ENCODE measurements at places on chromosomes 5 and 9. TPM values are rescaled to one million over a fixed set of nuclear protein-coding genes. Genes with fewer than 3 reads are reported as not detected.

DNA sequence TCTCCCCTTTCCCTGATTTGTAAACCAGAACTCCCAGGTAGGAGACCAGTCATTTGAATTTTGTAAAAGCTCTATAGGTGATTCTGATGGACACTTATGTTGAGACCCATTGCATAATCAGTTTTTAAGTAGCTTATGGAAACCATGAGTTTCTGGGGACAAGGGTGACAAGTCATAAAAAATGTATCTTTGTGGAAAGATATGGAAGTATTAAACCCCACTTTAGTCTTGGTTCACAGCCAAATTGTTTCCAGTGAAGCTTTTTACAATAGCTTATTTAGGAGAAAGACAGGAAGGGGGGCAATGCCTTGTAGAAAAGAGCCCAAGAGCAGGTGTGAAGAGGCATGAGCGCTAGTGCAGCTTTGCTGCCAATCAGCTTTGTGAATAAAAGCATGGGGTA lies 453 bp upstream of the CCL28 start:
- H3K4me3 ChIP-seq, result no peak overlapping the region
- H3K4me1 ChIP-seq, result no peaks in the 10 kb centered on the region
- H3K36me3 ChIP-seq, result no peaks in the 10 kb centered on the region
- H3K27me3 ChIP-seq, result no peaks in the 10 kb centered on the region

DNA sequence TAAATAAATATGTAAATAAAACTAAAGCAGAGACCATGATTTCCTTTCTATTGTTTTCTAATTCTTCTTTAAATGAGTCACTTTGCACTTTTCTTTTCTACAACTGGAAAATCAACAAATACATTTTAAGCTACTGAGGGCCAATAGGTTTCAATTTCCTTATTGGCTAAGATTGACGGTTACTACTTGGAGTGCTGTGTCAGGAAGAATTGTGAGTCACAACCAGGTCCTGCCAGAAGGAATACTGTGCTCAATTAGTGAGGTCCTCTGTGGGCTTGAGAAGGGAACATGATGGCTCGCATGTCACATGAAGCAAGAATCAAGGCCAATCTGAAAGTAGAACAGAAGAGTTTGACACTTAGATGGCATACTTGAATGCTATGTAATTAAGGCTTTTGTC lies 110.8 kb downstream of the HMHB1 start:
- no peaks in the 10 kb centered on the region for H3K27me3 ChIP-seq
- H3K4me3 ChIP-seq, result no peak overlapping the region
- no peak overlapping the region for H3K27ac ChIP-seq
- no peaks in the 10 kb centered on the region for H3K36me3 ChIP-seq
- no peaks in the 10 kb centered on the region for H3K4me1 ChIP-seq

- no peak for DNase-seq
- H3K27ac ChIP-seq, result no peak overlapping the region
- no peaks in the 10 kb centered on the region for H3K27me3 ChIP-seq
- no peak overlapping the region for H3K4me3 ChIP-seq
- peaks cover 35% of the 10 kb centered on the region for H3K36me3 ChIP-seq
Measured at GRCh38 chr9:100324594-100325200, 28.0 kb downstream of the TEX10 start.

GRCh38 chr9:8926461-8926860 lies 1126.9 kb upstream of the DMAC1 start:
- H3K4me1 ChIP-seq, result no peaks in the 10 kb centered on the region
- no peak for DNase-seq
- no peaks in the 10 kb centered on the region for H3K27me3 ChIP-seq
- no peak overlapping the region for H3K27ac ChIP-seq

- no peaks in the 10 kb centered on the region for H3K27me3 ChIP-seq
- no peak overlapping the region for H3K4me3 ChIP-seq
- no peak overlapping the region for H3K27ac ChIP-seq
- H3K36me3 ChIP-seq, result no peaks in the 10 kb centered on the region
Measured at GRCh38 chr9:23771746-23772384, 54.2 kb downstream of the ELAVL2 start.

- H3K27me3 ChIP-seq, result no peaks in the 10 kb centered on the region
- no peak for DNase-seq
- H3K4me3 ChIP-seq, result no peak overlapping the region
- H3K27ac ChIP-seq, result no peak overlapping the region
- H3K4me1 ChIP-seq, result no peaks in the 10 kb centered on the region
- no peaks in the 10 kb centered on the region for H3K36me3 ChIP-seq
Measured at GRCh38 chr9:72696511-72696910, 175.1 kb downstream of the TMC1 start.

DNA sequence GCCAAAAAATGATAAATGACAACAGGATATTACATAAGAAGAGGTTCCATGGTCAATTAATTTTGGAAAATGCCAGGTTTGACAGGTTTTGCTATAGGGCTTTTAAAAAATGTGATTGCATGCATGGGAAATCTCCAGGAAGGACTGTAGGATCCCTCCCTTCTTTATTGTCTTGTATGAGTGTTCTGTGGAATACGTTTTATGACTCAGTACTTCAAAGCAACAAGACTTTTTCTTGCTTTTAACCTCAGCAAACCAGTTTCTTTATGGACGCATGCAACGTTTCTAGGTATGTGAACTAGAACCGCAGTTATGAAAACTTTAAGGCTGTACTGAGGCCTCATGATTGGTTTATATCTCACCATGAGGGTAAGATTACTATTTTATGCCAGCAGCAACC lies 76.6 kb upstream of the NTRK2 start:
- no peaks in the 10 kb centered on the region for H3K36me3 ChIP-seq
- no peaks in the 10 kb centered on the region for H3K27me3 ChIP-seq
- no peak overlapping the region for H3K4me3 ChIP-seq
- DNase-seq, result no peak

- no peak overlapping the region for H3K27ac ChIP-seq
- no peak for DNase-seq
- no peak overlapping the region for H3K4me3 ChIP-seq
- peaks cover 17% of the 10 kb centered on the region for H3K36me3 ChIP-seq
Measured at GRCh38 chr5:16453609-16454008, 12.0 kb downstream of the ZNF622 start.

DNA sequence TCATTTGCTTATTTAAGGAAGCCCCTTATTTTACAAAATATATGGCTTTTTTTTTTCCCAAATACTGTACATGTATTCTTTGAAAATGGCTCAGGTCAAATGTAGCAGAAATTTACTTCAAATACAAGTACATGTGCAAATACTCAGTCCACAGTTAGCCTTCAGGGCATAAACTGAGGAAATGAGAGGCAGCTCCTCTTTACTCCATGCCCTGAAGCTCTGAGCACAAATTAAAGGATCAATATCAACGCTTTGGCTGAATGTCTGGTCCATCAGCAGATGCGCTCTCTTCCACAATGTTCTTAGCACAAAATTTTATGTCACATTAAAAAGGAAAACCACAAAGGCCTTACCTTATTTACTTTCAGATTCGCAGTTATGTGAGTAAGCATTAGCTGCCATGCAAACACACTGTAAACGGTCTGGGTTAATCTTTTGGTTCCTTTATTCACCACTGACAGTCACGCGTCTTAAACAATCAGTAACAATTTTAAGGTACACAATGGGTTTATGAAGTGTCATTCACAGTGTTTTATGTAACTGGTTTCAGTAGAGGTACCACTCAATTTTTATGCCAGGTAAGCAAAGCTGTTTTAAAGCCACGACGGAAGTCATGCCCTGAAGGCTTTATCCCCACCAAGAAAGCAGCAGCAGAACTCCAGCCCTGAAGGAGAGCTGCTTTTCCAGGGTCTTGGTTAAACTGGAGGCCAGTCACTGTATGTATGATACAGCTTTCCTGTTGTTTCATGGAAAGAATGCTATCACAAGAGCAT lies 103.4 kb downstream of the OTULIN start:
- DNase-seq, result no peak
- no peaks in the 10 kb centered on the region for H3K36me3 ChIP-seq
- peaks cover 4% of the 10 kb centered on the region for H3K4me1 ChIP-seq
- H3K27me3 ChIP-seq, result no peaks in the 10 kb centered on the region
- H3K4me3 ChIP-seq, result no peak overlapping the region
- H3K27ac ChIP-seq, result no peak overlapping the region

DNA sequence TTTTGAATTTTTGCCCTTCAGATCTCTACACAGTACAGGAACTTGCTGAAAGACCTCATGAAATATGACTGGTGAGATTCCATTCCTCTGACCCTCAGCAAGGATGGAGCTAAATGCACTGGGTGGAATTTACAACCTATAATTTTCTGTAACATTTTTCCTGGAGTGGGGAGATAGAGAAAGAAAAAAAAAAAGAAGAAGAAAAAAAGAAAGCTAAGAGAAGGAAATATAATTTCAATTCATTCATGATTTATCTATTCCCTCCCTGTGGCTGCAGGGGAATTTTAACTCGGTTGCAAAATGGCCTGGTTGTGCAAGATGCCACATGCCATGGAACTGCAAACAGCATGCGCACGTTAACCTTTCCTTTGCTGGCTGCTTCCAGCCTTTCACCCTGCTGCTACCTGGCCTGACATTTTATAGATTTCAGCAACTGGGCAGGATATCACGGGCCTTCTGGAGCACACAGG lies 155.4 kb downstream of the FSTL4 start:
- no peak overlapping the region for H3K27ac ChIP-seq
- no peaks in the 10 kb centered on the region for H3K4me1 ChIP-seq
- DNase-seq, result no peak
- H3K4me3 ChIP-seq, result no peak overlapping the region

DNA sequence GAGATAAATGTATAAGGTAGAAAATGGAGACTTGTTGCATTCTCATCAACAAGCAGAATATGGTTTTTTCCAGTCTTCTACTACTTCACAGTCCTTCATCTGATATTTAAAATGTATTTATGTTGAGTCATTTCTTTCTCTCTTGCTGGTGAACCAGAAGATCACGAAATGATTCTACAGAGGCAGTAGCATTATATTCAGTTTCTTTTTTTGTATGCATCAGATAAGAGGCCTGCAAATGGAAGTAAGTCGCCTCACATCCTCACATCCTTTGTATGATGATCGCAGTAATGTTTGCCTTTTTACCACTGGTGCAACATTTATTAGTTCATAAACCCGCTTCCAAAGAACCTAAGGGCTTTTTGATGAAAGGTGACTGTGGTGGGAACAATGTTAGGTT lies 22.1 kb upstream of the IL13 start:
- H3K27me3 ChIP-seq, result no peaks in the 10 kb centered on the region
- H3K27ac ChIP-seq, result no peak overlapping the region
- DNase-seq, result no peak
- no peak overlapping the region for H3K4me3 ChIP-seq

- H3K36me3 ChIP-seq, result no peaks in the 10 kb centered on the region
- no peaks in the 10 kb centered on the region for H3K27me3 ChIP-seq
- no peak overlapping the region for H3K27ac ChIP-seq
- H3K4me3 ChIP-seq, result no peak overlapping the region
- H3K4me1 ChIP-seq, result peaks cover 8% of the 10 kb centered on the region
Measured at GRCh38 chr5:169065400-169065799, 235.5 kb downstream of the SLIT3 start.

- no peak overlapping the region for H3K4me3 ChIP-seq
- no peaks in the 10 kb centered on the region for H3K27me3 ChIP-seq
- H3K4me1 ChIP-seq, result no peaks in the 10 kb centered on the region
Measured at GRCh38 chr9:132141344-132141947, 20.4 kb upstream of the NTNG2 start.

DNA sequence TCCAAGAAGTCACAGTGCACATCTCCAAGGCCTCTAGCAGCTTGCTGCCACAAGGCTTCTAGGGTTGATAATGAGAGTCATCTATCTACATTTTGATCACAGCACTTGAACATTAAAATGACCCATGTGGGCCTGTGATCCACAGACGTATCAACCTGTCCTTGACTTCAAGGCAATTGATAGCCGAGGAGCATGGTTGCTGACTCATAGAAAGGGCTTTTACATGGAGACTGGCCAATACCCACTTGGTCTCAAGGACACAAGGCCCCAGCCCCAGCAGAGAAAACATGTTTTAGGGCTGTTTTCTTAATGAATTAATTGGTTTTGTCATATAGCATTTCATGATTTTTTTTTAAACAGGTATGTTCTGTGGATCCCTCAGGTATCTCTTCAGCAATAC lies 314.0 kb downstream of the SEMA5A start:
- no peak overlapping the region for H3K27ac ChIP-seq
- no peak for DNase-seq
- no peaks in the 10 kb centered on the region for H3K4me1 ChIP-seq

DNA sequence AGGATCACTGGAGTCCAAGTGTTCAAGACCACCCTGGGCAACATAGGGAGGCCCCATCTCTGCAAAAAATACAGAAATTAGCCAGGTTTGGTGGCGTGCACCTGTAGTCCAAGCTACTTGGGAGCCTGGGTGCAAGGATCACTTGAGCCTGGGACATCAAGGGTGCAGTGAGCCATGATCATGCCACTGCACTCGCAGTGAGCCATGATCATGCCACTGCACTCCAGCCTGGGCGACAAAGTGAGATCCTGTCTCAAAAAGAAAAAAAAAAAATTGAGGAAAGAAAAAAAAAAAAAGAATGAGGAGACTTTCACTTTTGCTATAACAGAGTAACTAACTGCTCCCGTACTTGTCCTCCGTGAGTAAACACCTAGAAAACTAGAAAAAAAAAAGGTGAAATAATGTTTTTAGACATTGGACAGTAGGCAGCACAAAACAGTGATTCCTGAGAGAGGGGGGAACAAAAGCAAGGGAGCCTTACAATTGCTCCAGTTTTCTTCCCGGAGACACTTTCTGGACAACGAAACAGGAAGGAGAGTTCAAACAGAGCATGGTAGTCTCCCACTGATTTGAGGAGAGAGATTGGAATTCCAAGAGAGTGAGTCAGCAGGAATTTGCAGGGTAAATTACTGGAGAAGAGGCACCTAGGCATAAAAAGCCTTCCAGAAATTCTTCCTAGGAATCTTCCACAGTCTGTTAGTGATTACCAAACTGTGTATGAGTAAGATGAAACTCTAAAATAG lies 6.9 kb upstream of the ZBTB5 start:
- peaks cover 4% of the 10 kb centered on the region for H3K4me1 ChIP-seq
- peak; percentile 13 for DNase-seq
- H3K36me3 ChIP-seq, result no peaks in the 10 kb centered on the region
- no peaks in the 10 kb centered on the region for H3K27me3 ChIP-seq
- peak overlapping the region; percentile 3 for H3K4me3 ChIP-seq

SKP2 gene
- 12.0 TPM for total RNA-seq

LSM11 gene
- total RNA-seq, result 3.8 TPM

AK8 gene
- total RNA-seq, result 2.6 TPM

PDE8B gene
- 6.9 TPM for total RNA-seq

TMEFF1 gene
- not detected for total RNA-seq

REXO4 gene
- total RNA-seq, result 27.0 TPM
